ENCODE measurements at places on chromosomes 2 and 18.

DNA sequence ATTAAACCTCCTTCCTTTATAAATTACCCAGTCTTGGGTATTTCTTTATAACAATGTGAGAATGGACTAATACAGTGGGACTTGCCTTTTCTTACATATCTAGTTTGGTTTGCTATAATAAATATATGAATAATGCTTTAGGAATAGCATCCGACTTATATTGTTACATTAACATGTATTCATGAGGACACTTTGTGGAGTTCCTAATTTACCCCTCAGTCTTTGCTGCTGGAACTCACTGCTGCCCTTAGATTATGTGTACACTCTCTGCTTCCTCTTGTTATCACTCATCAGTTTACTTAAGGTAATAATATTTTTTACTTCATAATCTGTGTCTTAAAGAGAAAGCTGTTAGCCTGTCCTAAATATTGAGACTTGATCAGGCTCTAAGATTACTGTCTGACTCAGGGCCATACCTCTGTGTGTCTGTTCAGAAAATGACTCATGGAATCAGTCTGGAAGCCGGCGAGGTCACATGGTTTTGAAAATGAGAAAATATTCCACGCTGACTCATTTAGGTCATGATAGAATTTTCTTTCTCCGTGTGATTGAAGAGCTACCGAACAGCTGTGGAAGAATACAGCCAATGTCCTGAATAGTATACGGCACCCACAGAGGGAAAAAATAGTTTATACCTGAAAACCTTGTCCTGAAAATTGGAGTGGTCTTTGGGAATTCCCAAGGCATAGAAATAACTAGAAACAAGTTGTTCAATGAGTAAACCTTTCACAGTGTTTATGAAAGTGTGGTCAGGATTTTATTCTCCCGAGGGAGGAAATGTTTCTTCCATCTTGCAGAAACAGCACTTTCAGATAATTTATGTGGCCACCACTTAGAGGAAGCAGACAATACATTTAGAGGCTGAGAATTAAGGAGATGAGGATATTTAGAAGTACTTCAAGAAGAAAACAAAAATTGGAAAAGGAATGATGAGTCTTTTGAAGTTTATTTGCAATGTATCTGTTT, 156.4 kb downstream of the DSEL start:
- DNase-seq = peak; percentile 20

- DNase-seq = no peak
Measured at GRCh38 chr2:44599130-44599529, 237.4 kb downstream of the CAMKMT start.

GRCh38 chr2:218218268-218219185, 1.5 kb downstream of the ARPC2 start:
- no peak for DNase-seq

DNA sequence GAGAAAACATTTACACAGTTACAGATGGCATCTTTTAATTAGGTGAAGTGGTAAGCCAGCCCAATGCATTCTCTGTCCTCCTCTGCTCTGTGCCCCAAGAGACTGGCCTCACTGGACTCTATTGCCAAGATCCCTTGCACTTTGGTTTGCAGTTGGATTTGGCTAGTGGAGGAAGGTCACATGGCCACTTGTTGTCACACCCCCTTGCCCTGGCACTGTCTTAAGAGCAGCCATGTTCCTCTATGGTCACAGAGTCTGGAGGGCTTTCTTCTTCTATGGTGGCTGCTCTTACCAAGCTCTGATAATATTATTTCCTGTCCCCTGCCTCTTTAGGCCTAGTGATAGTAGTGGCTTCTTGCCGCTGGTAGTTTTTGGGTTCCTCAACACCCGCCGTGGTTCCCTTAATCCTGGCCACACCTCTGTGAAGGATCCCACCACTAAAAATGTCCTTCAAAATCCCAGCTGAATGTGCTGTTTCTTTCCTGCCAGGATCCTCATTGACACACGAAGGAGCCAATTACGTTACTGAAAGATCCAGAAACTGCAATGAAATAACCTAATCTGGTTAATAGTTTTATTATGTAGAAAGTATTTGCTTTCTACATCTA, 111.1 kb downstream of the CDC42EP3 start:
- no peak for DNase-seq

DNA sequence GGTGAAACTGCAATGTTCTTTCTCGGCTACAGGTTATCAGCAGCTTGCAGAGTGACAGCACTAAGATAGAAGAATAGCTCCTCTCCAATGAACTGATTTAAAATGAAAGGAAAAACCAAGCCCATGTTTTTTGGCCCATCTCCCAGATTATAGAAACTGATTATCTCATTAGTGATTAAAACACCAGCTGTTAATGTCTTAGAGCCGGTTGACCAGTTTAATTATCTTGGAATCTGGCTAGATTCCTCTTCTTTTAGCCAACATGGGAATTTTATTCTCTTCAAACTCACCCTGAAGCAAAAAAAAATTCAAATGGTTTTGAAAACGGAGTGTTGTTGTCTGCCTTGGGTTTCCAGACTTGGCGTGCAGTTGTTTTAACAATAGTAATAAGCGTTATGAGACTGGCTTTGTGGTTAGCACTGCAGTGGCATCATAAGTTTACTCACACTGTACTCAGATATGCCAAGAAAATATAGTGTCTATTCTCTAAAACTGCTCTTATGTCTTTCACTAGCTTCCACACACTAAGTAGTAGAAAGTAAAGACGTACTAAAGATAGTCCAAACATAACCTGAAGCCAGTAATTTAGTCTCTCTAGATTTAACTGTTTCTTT, 665.3 kb downstream of the STK39 start:
- DNase-seq = no peak

- DNase-seq = no peak
Measured at GRCh38 chr2:68251855-68252399, 405 bp downstream of the PPP3R1 start.

DNA sequence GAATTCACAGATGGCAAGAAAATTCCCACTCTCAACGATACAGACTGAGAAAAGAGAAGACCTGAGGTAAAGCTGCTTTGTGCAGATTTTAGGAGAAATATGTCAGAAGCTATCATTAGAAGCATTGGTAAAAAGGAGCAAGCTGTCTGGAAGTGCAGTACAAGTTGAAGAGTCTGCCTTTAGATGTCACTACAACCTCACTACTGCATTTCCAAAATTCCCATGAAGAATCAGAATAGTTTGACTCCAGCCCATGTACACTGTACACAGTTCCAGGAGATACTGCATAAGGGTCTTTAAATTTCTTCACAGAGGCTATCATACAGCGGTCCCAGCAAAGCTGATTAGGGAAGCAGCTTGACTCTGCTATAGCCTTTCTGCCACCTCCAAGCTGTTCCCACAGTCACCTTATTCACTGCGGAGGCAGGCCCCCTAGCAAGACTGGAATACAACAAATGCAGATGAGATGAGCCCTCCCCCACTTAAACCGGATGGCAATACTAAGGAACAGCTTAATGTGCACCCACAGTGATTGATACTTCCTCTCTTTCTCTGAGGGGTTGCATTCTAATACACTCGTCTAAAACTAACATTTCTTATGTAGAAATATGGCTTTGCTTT, 527.4 kb downstream of the TMEM182 start:
- peak; percentile 49 for DNase-seq

GRCh38 chr2:186991766-186992417, 142.9 kb upstream of the ZSWIM2 start:
- peak; percentile 12 for DNase-seq

- no peak for DNase-seq
Measured at GRCh38 chr2:47656715-47657600, 126.0 kb upstream of the MSH6 start.

Measured in pons (tissue), 1 donor.